Epithelial cell of proximal tubule (primary cell): ENCODE measurements at places on chromosomes 1 and 21. TPM values are rescaled to one million over a fixed set of nuclear protein-coding genes. Genes with fewer than 3 reads are reported as not detected.

The RORC gene
- not detected in 2 replicates for total RNA-seq

The CTH gene
- 2.8 and 3.7 TPM in 2 replicates for total RNA-seq

The NHLH2 gene
- 0.06 TPM in 1 of 2 replicates, not detected in the other for total RNA-seq

The EVI5 gene
- total RNA-seq: 5.9 and 9.6 TPM in 2 replicates

The FCRL6 gene
- not detected in 2 replicates for total RNA-seq

The MAB21L3 gene
- total RNA-seq: 0.29 and 0.52 TPM in 2 replicates

The TAS1R1 gene
- not detected in 2 replicates for total RNA-seq
